ENCODE measurements at places on chromosomes 6 and 20.

GRCh38 chr6:7833751-7834070 is 76.9 kb downstream of the TXNDC5 start:
- peak; percentile 10 for DNase-seq

DNA sequence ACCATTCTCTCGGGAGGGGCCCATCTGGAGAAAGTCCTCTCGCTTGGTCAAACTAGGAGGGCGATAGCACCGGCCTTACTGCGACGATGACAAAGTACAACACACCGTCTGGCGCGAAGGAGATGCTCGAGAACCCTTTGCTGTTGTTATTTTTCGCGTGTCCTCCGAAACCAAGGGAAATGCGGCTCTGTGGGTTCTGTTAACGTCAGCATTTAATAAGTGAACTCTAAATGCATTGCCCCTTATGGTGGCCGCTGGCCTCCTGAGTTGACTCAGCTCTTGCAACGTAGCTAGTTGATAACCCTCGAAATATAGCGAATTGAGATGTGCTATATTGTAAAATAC is 577 bp upstream of the SCAND1 start:
- DNase-seq = no peak

DNA sequence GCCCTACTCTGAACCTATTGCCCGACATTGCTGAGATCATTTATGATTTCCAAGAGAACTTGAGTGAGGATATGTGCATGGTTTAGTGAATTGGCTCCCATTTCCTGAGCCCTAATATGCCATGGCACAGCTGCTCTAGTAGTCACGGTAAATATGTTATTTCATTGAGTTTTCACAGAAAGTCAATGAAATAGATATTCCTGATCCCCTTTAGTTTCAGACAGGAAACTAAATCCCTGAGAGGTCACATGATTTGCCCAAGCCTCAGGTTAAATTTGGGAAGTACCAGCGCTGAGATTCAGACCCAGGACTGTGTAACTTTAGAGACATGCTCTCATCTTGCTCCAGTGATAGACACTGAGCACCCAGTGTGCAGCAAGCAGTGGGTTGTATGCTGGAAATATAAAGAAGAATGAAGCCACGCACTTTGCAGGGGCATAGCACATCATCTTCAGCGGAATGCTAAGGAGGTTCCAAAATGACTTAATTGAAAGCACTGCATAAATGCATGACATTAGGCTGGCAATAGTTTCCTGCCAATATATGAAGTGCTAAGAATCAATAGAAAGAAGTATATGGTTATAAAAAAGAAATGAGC is 70.6 kb downstream of the FARS2 start:
- no peak for DNase-seq

DNA sequence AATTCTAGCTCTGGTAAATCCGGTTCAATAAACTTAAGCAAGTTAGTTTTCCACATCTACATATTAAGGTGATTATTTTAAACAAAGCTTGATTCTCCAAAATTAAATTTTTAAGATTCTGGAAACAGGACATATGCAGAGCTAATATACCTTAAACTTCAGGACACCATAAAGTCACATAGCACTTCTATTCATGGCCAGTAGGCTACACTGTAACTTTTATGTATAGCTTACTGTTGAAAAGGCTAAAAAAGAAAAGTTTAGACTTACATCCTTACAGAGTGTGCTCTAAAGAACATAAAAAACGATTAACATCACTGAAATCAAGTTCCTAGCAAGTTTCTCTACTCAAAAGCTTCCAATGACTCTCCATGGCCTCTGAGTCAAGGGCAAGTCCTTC is 224.7 kb downstream of the PTPRK start:
- DNase-seq = no peak

DNA sequence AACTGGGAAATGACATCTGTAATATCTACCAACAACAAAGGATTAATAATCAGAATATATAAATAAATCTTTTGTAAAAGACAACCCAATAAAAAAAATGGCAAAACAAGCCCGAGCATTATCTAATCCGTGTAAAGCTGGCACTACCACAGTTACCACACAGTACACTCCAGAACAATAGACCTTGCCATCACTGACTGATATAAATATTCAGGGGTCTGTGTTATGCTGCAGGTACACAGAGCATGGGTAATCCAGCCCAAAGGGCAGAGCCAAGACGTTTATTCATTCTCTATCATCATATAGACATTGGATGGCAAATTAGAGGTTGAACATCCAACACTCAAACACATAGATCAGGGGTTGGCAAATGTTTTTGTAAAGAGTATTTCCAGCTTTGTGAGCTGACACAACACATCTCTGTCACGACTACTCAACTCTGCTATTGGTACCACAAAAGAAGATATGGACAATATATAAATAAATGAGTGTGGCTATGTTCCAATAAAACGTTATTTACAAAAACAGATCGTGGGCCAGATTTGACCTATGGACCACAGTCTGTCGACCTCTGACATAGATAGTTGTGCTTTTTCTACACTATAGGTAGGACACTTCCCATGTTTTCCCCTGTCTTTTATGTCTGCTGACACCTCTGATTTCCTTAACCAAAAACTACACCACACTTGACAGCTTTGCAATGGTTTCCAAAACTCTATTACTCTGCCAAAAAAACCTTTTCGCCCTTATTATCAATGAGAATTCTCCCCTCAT is 4.5 kb downstream of the NCOA6 start:
- no peak for DNase-seq

DNA sequence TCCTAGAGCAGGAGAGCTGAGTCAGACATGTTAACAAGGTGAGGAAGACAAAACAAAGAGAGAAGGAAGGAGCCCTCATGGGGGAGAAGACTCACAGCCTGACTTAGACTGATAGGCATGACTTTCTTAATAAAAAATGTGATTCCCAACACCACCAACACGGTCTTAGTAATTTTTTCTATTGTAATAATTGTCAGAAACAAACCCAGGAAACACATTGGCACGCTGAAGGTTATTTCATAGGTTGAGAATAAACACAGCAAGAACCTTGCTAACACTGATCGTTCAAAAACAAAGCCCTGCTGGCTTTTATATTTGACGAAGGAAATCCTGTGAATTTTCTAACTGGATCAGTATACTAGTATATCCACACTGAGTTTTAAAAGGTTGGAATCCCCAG is 286.8 kb downstream of the HACE1 start:
- DNase-seq = no peak

GRCh38 chr6:6865611-6866010 is 242.2 kb upstream of the RREB1 start:
- DNase-seq = no peak

DNA sequence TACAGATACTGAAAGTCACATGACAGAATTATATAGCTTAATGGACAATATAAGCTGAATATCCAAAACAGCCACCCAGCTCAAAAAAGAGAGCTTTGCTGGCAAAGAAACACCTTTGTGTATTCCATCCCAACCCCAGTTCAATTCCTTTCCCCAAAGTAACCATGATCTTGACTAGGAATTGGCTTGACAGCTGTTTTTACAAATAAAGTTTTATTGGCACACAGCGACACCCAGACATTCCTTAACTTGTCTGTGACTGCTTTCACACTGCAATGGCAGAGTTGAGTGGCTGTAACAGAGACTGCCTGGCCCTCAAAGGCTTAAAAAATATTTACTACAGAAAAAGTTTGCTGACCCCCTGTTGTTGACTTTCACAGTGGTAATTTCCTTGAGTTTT is 264.0 kb upstream of the TSHZ2 start:
- no peak for DNase-seq

DNA sequence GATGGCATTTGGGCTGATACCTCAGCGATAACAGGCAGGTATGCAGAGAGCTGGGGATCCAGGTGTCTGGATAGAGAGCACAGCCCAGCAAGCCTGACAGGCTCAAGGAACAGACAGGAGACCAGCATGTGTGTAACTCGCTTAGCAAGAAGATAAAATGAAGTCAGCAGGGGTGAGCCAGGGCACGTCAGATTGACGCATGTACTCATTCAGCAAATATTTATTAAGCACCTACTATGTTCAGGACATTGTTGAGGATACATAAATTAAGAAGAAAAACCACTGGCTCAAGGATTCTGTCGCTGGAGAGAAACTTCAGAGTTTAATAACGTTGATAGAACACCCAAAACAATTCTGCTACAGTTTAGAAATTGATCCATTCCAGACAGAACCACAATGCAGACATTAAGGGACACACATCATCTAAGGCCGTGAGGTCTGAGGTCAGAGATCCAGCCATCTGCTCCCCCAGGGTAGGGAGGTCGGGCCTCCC is 1.0 kb upstream of the DUSP22 start:
- DNase-seq = no peak

GRCh38 chr6:127397729-127398630 is 54.6 kb upstream of the ECHDC1 start:
- no peak for DNase-seq

- no peak for DNase-seq
Observed at GRCh38 chr6:20211941-20212391, 303 bp downstream of the MBOAT1 start.

GRCh38 chr6:113432521-113433334 is 424.4 kb upstream of the MARCKS start:
- DNase-seq = no peak

GRCh38 chr6:25435416-25435985 is 156.3 kb downstream of the CARMIL1 start:
- no peak for DNase-seq

GRCh38 chr6:167781066-167781767 is 45.5 kb upstream of the AFDN start:
- no peak for DNase-seq

DNA sequence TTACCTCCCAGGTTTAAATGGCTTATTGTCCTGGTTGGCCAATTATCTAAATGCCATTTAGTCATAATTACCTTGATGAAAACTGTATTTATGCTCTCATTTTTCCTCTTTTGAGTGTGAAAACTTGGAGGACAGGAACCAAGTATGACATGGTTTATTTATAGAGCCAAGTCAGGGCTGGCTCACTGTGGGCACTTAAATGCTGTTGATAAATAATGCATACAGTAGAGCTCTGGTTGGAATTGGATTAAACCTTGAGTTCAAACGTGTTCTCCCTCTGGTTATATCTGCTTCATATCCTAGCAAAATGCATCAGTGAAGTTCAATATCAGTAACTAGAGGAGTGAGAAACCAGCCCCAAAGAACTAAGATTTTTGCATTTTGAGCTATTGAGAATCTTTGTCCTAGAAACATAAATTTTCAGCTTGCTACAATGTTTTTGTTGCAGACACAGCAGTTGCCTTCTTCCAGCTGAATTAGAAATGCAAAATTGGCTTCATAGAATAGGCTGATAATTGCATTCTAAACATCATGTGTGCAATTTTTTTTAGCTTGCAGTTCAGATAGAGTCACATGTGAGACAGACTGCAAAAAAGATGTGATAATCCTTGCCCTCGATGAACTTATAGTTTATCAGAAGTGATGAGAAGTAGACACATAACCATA is 255.8 kb downstream of the BTBD3 start:
- no peak for DNase-seq

DNA sequence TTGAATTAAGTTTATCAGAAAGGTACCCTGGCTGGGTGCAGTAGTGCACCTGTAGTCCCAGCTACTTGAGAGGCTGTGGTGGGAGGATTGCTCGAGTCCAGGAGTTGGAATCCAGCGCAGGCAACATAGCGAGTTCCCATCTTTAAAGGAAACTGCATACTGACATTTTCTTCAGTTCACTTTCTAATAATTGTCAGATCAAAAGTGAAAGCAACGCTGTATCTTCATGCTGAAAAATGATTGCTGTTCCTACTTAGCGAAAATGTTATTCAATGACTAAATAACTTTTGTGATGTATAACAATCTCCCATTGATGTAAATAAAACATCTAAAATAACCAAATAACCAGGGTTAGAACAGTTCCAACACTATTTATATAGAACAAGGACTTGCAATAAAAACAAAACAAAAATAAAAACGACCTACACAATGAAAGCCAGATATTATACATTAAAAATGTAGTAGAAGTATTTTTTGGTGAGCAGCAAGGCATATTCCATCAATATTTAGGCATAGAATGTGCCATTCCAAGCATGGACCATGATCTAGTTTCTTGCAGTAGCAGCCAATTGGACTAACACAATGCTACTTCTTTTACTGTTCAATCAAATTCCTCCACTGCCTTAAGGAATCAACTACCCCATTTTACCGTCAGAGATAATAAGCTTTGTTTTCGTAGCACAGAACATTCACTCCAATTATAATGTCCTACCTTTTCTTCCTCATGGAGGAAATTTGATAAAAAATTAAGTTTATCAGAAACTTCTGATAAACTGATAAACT is 1.5 kb downstream of the LATS1 start:
- DNase-seq = no peak

- DNase-seq = no peak
Observed at GRCh38 chr6:148965287-148965686, 218.5 kb downstream of the UST start.

DNA sequence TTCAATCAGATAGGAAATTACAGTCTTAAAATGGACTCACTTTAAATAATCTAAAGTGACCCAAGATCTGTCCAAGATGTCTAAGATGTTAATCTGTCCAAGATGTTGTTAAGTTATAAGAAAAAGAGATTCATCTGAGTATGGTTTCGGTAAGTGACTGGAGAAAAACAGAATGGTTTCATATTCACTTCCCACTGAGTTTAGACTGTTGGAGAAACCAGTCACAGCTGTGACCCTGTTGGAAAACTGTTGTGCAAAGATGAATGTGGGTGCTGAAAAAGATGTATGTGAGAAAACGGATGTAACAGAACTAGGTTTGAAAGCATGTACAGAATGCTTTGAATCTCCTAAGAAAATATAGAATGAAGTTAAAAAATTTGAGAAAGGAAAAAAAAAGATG is 325.9 kb downstream of the COL12A1 start:
- DNase-seq = no peak

GRCh38 chr20:47043086-47043485 is 148.4 kb downstream of the EYA2 start:
- no peak for DNase-seq

DNA sequence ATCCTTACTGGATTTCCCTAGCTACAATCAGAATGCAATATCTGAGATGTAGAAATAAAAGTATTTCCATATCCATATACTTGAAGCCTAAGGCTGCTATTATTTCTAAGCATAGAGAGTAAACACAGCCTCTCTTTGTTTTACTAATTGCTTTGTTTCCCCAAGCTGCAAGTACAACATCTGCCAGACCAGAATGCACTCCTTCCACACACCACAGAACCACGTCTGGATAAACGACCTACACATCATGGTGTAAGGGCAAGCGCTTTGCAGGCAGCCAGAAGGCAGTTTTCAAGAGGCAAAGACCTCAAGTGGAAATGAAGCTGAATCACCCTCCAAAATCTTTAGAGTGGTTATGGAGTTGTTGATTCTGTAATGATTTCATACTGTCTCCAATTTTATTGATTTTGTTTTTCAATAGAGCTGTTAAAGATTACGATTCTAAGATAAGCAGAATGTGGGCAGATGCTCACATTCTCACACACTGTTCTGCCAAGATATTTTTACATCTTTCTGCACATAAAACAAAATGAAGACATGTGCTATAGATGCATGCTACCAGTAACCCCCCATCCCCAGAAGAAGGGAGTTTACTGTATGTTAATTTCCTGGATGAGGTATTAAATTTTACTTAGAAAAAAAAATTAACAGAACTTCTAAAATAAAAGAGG is 88.8 kb downstream of the THEMIS start:
- DNase-seq = no peak
